GM10248 (cell line): ENCODE measurements at places on chromosomes 7 and 10.

DNA sequence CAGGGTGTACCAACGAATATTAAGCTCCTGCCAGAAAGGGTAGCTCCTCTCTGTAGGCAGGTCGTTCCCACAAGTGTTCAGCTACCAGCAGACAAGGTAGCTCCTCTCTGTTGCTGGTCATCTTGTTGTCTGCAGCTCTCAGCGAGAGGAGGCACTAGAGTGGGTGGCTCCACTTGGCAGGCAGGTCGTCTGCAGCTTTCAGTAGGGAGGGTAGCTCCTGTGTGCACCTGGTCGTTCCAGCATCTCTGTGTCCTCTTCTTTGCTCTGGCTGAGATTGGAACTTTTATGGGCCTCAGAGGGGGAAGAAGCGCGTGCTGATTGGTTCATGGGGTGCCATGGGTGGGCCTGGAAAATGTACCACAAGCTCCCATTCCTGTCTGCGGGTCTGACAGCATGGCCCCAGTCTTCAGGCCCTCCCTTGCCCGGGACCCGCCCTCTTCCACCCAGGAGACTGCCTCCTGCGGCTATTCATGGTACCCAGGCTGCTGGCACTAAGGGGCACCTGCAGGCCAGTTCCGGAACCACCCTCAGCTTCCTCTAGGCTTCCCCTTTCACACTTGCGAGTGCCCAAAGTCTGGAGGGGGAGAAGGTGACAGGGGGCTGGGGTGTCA lies 63.9 kb upstream of the CACNA2D1 start:
- DNase-seq = no peak

DNA sequence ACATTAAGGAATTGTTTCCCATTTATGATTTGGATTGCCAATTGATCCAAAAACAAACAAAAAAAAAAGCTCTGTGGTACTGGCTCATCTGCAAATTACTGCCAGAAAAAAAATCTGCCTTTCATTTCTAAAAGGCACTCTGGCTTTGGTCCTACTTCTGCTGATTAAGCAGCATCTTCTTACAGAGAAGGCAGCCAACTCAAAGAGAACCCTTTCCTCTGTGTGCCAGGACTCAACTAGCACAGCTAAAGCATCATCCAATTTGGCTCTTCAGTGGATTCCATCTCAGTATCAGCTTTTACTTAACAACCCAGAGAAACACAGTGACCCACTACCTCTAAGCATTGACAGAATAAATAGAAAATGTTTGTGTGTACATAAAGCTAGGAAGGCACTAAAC lies 80.6 kb downstream of the GSAP start:
- DNase-seq = no peak

DNA sequence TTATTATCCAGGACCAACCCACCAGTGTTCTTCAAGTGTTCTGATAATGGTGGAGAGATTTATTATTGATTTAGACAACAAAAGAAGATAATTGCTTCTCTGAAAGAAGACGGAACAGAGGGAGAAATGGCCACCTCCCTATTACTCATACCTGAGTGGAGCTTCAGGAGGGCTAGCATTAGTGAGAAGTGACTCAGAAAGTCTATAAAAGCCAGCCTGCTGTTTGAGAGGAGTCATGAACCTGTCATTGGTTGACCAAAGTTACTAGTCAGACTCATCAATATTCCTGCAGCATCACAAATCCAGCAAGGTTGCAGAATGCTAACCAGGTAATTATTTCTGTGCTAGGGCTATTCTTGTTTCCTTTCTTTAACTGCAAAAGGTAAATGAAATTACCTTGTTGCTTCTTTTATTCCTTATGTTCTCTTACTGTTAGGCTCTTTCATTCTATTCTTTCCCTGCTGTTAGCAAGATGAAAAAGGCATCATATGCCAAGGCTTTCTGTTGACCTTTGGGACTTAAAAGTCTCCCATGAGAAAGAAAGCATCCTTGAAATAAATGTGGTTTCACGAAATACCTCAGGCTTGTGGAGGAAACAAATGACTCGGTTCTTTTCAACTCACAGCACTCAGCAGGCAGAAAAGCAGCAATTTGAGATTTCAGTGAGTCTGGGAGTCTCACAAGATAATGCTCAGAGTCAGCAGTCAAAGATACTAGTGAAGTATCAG lies 256.4 kb upstream of the PHYHIPL start:
- no peak for DNase-seq

DNA sequence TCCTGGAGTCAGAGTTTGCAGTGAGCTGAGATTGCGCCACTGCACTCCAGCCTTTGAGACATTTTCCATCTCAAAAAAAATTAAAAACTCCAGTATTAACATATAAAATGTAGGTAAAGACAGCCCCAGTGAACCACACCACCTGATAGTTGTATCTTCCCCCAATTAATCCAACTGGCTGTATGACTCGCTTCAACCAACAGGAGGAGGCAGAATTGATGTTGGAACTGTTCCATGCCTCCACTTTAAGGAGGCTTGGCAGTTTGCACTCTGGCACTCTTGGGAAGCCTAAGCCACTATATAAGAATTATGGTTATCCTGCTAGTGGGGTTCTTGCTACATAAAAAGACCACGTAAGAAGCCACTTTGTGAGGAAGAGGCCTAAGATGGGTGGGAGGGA lies 72.7 kb downstream of the STK17A start:
- DNase-seq = no peak

DNA sequence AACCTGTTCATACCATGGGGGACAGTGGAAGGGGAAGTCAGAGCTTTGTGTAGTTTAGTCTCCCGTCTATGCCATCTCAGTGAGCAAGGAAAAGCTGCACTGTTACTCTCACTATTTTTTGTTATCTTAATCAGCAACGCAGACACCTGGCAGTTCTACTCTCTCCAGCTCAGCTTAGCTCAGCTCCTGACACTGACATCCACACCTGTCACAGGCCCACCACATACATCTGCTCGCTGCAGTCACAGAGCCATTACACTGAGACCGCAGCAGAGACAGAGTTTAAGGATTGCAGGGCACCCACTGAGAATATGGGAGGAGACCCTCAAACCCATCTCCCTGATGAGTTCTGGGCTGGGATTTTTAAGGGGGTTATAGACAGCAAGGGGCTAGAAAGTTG lies 257.3 kb upstream of the AKR1E2 start:
- DNase-seq = no peak

DNA sequence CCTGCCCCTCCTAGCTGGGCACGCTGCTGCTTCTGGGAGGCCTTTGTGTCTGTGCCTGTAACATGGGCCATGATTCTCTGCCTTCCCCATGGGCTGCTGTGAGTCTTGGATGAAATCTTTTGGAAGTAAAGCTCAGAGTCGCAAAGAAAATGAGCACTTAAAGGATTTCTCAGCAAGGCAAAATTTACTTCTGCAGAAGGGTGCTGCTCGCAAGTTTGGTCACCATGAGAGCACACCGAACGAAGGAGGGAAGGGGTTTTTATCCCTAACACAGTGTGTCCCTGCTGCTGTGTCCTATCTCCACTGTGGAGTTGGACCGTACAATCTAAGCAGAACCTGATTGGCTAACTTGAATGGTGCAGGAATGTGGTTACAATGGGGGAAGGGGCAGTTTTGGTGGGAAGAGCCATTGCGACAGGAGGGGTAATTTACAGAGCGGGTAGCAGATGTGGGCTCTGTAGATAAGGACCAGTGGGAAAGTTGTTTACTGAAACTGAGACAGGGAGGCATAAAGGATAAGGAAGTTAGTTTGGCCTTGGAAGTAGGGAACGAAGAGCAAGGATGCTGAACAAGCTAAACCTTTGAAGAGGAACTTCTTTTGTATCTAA lies 57.5 kb downstream of the FANK1 start:
- DNase-seq = no peak

DNA sequence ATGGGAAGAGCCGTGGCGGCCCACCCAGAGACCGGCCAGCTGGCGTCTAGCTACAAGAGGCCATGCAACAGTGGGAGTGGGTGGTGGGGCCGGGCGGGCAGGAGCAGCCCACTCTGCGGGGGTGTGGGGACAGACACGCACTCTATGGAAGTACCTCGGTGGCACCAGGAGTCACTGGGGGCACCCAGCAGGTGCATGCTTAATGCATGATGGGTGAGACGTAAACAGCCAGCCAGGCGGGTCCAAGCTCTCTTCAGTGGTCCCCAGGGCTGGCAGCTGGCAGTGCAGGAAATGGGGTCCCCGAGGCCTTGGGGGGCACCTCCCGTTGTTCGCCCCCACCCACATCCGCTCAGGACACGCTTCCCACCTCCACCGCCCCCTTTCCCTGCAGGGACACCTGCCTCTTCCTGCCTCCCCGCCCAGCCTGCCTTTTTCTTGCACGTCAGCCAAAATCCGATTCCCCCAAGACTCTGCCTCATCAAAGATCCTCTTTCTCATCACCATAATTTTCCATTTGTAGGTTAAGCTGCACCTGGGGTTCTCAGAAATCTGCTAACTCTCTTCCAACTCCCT lies 22.6 kb upstream of the PSMG3 start:
- DNase-seq = no peak

DNA sequence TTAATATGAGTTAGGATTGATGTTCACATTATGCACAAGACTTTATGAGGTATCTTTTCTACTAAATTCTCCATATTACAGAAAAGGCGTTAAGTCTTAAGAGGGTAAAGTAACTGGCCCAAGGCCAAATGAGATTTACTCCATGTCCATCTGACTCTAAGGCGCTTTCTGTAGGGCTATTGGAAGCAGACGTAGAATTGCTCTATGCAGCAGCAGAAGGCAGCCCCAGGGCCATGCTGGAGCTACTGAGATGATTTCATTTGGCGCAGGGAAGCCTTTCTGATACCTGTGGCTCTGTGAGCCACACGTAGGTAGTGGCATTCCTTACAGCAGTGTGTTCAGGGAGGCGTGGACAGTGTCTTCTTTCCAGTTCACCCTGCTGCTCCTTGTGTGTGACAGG lies 133.1 kb downstream of the SH2D4B start:
- DNase-seq = no peak

GRCh38 chr7:32680259-32681173 lies 185.2 kb downstream of the AVL9 start:
- no peak for DNase-seq

- DNase-seq = no peak
Measured at GRCh38 chr10:63921908-63922467, 400.8 kb downstream of the REEP3 start.

DNA sequence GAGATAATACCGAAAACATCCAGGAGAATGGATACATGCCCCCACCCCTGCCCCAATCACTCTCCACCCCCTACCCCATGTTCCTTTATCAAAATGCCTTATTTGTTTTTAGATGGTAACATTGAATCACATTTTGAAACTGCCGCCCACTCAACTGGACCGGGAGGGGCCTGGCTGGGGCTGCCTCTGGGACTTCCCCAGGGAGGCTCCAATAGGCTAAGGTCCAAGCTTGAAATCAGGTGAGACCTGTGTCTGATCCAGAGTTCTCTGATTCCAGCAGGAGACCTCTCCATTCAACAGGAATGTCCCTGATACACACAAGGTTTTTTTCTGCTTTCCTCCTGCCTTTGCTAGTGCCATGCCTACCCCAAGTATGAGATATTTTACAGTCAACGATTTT lies 43.8 kb upstream of the ACSL5 start:
- DNase-seq = peak; percentile 52

DNA sequence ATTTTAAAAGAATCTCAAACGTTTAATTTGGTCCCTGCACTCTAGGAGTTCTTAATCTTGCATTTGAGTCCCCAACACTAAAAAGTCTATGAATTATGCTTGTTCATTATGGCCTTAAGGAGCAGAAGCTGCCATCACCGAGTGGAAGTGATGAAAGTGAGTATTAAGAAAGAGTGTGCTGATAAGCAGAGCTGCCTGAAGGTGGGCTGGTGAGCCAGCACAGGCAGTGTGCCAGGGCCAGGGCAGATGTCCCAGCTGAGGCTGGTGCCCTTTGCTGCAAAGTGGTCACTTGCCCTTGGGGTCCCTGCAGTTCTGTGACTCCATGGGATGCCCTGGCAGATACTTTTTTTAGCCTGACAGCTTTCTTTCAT lies 72.9 kb upstream of the LOXL4 start:
- no peak for DNase-seq

- DNase-seq = no peak
Measured at GRCh38 chr10:126945351-126946030, 40.3 kb downstream of the DOCK1 start.

- no peak for DNase-seq
Measured at GRCh38 chr7:100902638-100903037, 7.0 kb upstream of the ACHE start.

DNA sequence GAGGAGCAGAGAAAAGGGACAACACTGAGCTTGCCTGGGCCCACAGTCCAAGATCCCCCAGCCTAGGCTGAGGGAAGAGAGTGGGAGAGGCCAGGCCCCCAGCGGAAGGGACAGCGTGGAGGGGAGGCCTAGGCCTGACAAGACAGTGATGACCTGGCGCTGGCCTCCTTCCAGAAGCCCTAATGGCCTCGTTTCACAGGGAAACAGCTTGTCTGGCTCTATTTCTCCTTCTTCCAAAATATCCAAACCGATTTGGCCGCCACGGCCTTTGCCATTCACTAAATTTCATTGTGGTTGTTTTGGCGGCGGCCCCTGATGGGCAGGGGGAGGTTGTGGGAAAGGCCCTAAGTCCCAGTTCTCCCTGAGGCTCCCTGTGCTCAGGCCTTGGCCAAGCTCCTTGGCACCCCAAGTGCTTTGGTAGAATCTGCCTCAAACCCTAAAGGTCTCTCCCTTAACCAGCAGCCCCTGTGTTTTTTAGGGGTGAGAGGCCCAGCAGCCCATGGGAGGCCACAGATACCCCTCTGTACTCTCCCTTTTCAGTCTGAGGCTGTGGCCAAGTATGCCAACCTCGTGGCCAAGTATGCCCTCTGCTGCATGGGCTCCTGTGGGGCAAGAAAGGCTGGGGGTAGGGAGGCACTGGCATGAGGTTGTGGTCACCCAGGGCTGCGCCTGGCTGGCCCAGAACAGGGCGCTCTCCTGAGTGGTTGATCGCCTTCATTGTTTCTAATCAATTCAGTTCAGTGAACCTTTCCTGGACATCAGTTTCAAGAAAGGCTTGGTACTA lies 37.3 kb downstream of the PAX2 start:
- no peak for DNase-seq

- DNase-seq = no peak
Measured at GRCh38 chr10:70458329-70459060, 17.0 kb upstream of the NODAL start.

DNA sequence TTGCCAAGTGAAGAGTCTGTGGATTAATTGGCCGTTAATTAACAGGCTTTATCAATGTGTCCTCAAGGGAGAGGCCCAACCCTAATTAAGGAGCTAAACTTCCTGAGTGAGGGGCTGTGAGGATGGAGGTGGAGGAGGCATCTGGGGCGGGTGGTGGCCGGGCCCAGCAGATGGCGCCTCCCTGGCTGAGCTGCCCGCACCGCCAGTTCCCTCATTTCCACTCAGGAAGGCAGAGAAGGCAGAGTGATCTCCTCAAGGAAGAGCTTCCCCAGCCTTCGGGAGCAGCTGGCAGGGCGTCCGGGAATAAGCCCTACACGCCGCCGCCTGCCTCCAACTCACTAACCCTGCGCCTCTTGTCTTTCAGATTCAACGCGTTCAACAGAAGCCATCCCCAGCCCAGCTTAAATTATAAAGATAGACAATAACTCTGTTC lies 112.2 kb downstream of the CYTH3 start:
- DNase-seq = no peak

- peak; percentile 47 for DNase-seq
Measured at GRCh38 chr7:30463405-30464145, 15.0 kb downstream of the NOD1 start.
